ENCODE measurements at places on chromosomes 6 and 20.

- DNase-seq: no peak
Observed at GRCh38 chr6:125983246-125983945, 2.9 kb upstream of the TRMT11 start.

DNA sequence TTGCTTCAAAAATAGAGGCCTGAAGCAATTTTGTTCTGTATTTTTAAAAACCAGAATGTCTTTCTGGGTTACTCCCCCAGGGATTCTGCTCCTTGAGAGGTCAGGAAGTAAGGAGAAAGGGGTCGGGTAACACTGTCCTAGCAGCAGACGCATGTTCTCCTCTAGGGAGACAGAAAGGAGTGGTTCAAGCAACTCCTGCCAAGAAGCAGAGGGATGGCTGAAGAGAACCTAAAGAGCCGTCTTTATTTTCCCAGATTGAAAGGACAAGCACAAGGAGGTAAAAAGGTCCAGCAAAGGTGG, 58.0 kb upstream of the SLC4A11 start:
- DNase-seq: no peak

DNA sequence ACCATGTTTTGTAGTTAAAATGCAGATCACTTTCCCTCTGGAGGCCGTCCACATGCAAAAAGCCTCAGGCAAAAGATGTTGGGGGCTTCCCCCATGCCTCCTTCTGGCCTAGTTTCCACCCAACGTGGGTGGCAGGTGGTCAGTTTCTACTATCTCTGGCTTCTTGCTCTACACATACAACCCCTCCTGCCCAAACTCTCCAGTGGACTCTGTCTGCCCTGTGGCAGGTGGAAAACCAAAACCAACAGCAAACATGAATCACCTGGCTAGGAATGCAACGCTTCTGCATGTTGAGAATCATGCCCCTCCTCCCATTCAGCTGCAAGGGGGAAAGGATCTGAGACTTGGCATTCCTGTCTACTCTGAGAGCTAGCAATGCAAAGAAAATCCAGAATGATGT, 94.8 kb downstream of the MBOAT1 start:
- no peak for DNase-seq

GRCh38 chr6:117550078-117550600, 52.2 kb downstream of the GOPC start:
- DNase-seq: no peak

DNA sequence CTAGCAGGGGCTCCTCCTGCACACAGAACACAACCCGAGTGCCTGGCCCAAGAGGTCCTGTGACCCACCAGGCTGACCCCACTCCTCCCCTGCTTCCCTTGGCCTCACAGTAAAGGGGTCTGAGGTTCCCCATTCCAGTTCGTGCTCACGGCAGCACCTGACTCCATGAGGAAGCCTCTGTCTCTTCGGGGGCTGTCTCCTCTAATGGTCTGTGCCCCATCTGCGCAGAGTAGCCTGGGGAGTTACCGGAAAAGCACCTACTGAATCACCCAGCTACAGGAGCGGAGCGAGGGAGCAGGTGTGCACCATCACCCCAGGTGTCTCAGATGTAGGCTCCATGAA, 93.2 kb downstream of the ASXL1 start:
- no peak for DNase-seq

DNA sequence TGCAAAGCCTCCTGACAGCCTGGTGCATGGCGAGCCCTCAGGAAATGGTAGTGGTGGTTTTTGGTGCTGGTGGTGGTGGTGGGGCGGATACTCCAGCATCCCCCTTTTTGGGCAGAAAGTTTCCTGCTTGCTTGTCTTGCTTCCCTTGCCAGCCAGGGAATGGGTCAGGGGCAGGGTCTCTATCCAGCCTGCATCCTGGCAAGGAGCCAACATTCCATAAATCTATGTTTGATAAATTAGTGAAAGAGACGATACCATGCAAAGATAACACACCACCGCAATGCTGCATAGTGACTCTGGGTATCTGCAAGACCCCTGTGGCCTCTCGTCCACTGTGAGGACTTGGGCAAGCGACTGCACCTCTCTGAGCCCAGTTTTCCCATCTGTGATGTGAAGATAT, 246.2 kb downstream of the LRFN2 start:
- no peak for DNase-seq

- DNase-seq: no peak
Observed at GRCh38 chr6:47134476-47135189, 92.5 kb upstream of the ADGRF1 start.
